ENCODE measurements at places on chromosomes 13 and 19.

DNA sequence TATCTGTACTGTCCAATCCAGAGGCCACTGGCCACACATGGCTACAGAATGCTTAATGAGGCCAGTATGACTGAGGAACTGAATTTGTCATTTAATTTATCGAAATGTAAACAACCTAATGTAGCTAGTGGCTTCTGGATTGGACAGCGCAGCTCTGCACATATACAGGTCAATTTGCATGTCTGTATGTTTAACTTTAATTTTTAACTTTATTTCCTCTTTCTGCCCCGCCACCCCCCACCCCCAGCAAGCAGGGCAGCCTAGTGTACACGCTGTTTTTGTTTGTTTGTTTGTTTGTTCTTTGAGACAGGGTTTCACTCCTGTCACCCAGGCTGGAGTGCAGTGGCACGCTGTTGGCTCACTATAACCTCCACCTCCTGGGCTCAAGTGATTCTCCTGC lies 15.5 kb downstream of the ZSWIM9 start:
- no peak for DNase-seq

GRCh38 chr19:8363803-8364771 lies at the start of gene ANGPTL4:
ANGPTL4 (plus strand) TSS chr19:8364155; CDS start chr19:8364322, 167 bp downstream.
- no peak for DNase-seq

GRCh38 chr19:23716792-23717191 lies 29.8 kb upstream of the ZNF675 start:
- no peak for DNase-seq

GRCh38 chr13:60355056-60355455 lies 42.0 kb upstream of the TDRD3 start:
- DNase-seq: no peak

DNA sequence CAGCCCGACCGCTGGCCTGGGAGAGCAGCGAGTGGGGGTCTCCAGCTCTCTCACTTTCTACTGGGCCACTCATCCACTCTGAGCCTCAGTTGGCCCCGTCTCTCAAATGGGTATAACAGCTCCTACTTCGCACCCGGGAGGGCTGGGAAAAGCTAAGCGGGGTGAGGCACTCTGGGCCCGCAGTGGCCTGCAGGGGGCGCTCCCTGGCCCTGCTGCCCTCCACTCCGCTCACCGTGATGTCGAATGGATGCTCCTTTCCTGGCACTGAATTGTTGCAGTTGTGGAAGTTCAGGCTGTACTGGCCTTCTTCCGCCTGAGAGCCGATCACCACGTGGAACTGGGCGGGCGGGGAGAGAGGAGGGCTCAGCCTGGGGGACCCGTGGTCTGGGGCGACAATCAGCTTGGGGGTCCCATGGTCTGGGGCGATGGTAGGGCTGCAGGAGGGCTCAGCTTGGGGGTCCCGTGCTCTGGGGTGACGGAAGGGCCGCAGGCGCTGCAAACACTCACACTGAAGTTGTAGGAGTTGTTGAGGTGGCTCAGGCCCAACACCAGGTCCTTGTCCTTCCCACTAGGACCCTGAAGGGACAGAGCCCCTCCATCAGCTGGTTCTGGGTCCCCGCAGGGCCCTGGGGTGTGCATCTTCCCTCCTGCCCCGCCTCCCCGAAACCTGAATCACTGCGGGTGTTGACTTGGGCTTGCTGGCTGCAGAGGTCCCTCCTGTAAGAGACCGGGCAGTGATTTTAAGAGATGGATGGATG lies 3.9 kb downstream of the GPR108 start:
- DNase-seq: no peak
